ENCODE measurements at places on chromosomes 1 and 21. TPM values are rescaled to one million over a fixed set of nuclear protein-coding genes. Genes with fewer than 3 reads are reported as not detected.

CRABP2 gene
- total RNA-seq: 1.5 TPM

REN gene
- total RNA-seq: not detected

GRCh38 chr1:16151995-16152384 is 3.9 kb downstream of the EPHA2 start:
- no peak for DNase-seq

GRCh38 chr1:58227604-58228003 is 318.9 kb downstream of the OMA1 start:
- no peak for DNase-seq

- DNase-seq: no peak
Measured at GRCh38 chr1:220922951-220923350, 43.7 kb downstream of the HLX start.

DNA sequence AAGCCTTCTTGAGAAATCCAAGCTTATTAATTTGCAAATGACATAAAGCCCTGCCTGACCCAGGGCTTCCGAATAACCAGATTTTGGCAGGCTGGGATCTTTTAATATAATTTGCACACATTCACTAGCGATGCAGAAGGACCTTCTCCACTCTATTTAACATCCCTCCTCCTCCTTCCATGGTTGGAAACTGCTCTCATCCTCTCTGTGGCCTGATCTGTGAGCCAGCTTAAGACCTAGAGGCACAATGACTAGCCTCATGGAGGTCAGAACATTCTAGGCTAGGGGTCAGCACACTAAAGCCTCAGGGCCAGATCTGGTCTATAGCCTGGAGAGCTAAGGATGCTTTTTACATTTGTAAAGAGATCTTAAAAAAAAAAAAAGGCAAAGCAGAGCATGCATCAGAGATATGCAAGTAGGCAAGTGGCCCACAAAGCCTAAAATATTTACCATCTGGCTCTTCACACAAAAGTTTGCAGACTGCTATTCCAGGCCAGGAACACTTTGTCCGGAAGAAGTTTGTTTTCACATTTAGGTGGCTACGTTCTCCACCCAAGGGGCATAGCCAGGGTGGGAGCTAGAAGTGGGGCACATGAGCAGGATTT is 138.2 kb upstream of the HMGB4 start:
- DNase-seq: no peak

DNA sequence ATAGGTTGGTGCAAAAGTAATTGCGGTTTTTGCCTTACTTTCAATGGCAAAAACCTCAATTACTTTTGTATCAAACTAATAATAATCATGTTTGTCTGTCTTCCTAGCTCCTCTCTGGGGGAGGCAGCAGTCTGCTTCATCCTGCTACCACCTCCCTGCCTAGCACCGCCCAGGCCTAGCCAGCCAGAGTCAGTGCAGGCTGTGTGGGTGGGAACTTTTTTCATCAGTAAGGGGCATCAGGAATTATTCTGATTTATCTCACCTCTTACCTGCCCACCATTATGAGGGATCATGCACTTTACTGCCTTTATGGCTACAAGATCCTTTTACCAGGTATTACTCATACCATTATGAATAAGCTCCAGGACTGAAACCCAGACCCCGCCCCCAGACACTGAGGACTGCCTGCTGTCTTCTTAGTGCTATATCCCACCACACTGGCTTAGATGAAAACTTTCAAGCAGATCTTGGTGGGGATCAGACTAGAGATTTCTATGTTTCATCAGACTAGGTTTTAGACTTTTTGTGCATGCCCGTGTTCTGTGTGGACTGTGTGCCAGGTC is 116.4 kb downstream of the PBX1 start:
- DNase-seq: no peak
